ENCODE measurements at places on chromosomes 16 and 17.

- no peak for DNase-seq
Measured at GRCh38 chr16:27816561-27816960, 247.0 kb downstream of the GSG1L start.

- DNase-seq = no peak
Measured at GRCh38 chr17:62720126-62720850, 87.8 kb downstream of the MARCHF10 start.

DNA sequence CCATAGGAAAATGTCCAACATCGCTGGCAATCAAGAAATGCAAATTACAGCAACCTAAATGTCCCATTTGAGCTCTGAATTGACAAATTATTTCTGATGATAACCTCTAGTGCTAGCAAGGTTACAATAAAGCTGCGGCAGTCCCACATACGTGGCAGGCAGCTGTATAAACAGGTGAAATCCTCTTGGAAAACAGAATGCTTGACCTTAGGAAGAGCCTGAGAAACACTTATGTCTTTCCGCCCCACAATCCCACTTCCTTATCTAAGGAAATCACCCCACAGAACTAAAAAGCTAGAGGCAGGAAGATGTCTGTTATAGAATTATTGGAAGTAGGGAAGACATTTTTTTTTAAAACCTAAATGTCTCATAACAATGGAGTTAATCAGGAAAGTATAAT lies 154.3 kb downstream of the KATNIP start:
- DNase-seq = no peak

- no peak for DNase-seq
Measured at GRCh38 chr16:27378871-27379481, 23.0 kb upstream of the IL21R start.

- DNase-seq = no peak
Measured at GRCh38 chr16:27767971-27768591, 218.1 kb downstream of the KATNIP start.

DNA sequence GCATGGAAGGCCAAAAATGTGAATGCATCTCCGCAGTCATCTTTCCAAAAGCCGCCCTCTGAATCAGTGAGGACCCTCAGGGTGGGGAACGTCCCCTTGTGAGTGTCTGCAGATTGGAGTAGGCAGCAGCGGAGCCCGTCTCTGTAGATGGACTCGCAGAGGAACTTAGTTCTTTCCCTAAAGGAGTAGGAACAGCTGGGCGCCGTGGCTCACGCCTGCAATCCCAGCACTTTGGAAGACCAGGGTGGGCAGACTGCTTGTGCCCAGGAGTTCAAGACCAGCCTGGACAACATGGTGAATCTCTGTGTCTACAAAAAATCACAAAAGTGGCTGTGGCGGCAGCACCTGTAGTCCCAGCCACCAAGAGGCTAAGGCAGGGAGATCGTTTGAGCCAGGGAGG lies 53.7 kb downstream of the WDR45B start:
- DNase-seq = no peak

DNA sequence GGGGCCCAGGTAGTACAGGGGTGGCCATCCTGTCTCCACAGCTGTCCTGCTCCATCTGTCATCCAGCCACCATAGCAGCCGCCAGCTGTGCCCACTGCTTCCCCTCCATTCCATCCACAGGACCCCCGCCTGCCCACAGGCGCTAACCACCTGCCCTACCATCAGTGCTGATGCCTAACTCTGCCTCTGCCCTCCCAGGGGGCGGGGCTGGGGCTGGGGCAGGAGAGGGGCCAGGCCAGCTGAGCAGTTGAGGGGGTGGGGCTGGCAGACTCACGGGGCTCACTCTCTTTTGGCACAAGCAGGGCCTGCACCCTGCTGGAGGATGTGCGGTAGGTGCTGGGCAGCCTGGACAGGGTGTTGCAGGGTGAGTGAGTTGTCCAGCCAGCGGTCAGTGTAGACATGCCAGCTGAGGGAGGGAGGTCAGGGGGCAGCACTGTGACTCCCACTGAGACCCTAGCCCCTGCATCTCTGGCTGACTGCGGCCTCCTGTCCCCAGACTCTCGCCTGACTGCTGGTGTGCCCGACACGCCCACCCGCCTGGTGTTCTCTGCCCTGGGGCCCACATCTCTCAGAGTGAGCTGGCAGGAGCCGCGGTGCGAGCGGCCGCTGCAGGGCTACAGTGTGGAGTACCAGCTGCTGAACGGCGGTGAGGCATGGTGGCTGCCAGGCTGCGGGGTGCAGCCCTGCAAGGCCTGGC lies 9.6 kb downstream of the GALK1 start:
- DNase-seq = no peak

- DNase-seq = no peak
Measured at GRCh38 chr16:19147627-19148026, 20.4 kb upstream of the SYT17 start.
